Ecto neural progenitor cell (in vitro differentiated cells): ENCODE measurements at places on chromosomes 2 and 18.

DNA sequence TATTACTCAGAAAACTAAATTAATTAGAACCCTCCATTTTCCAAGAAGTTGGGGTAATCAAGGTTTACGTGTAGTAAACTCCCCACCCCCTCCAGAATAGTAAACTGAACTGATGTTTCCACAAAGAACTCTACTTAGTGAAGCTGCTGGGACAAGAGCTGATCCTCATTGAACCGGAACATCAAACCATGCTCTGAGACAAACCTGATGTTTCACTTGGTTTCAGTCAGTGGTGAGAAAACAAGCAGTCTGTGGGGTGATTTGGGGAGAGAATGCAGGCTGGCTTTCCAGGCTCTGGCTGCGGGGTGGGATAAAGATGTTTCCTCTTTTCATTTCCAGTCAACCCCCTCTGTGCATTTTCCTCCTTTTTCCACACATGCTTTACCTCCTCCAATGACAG is 38.2 kb downstream of the CELF4 start:
- no peak for DNase-seq

DNA sequence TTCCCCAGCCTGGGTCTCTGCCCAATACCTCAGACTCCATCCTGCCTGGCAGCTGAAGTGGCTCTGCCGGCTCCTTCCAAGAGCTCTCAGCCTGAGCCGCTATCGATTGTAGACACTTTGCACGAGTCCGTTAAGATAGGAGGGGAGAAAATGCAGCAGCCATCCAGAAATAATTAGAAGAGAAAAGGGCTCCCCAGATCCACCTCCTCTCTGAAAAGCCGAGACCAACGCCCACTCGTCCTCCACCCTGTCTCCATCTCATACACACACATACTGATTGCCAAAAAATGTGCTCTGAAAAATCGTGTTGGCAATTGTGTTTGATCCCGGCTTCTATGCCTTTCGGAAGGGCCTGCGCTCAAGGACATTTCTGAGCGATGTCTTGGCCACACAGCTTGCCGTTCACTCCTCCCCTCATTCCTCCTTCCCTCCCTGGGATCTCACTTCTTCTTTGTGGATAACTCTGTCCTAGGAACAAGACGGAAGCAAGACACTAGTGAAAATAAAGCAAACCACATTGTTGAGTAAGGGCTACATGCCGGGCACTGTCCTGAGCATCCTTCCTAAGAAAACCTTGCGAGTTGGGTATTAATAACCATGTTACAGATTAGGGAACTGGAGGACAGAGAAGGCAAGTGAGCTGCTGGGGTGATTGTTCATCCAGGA is 372.8 kb upstream of the MYT1L start:
- DNase-seq, result no peak

- DNase-seq, result peak; percentile 29
Measured at GRCh38 chr18:5961097-5961827, 65.9 kb upstream of the TMEM200C start.

DNA sequence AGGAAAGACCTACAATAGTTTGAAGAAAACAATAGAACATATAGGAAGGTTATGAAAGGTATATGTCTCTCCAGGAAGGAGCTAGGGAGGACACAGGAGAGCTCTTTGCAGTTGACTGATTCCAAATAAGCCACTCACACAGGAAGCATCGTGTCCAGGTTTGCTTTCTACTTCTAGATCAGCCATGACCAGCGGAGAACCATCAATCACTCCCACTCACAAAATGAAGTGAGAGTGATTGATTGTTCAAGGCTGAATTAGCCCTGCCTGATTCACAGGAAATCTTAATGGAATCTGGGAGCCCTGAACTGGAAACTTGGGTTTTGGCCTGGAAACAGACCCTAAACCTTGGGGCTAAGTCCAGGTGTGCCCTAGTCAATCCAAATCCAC is 1292.2 kb upstream of the ZEB2 start:
- no peak for DNase-seq

GRCh38 chr2:25215948-25216679 is 47.7 kb upstream of the POMC start:
- peak; percentile 83 for DNase-seq

GRCh38 chr2:223027442-223027841 is 24.5 kb upstream of the KCNE4 start:
- DNase-seq, result no peak

GRCh38 chr18:7237673-7238272 is 6.9 kb downstream of the LRRC30 start:
- no peak for DNase-seq

DNA sequence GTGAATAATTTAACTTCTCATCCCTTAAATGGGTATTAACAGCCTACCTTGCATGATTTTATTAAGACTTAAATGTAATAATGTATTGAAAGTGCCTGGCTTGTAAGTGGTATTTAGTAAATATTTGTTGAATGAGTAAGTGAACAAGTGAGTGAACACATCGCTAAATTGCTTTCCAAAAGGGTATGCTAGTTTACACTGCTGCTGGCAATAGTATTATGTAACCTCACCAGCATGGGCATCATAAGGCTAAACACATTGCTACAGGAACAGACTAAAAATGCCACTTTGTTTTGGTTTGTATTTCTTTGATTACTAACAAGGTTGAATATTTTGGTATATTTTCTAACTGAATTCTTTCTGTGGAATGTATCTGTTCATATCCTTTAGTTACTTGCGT is 9.8 kb downstream of the WDR43 start:
- no peak for DNase-seq

GRCh38 chr2:224885836-224886547 is 156.3 kb downstream of the DOCK10 start:
- DNase-seq, result no peak

- no peak for DNase-seq
Measured at GRCh38 chr18:9743200-9744016, 35.3 kb downstream of the RAB31 start.

DNA sequence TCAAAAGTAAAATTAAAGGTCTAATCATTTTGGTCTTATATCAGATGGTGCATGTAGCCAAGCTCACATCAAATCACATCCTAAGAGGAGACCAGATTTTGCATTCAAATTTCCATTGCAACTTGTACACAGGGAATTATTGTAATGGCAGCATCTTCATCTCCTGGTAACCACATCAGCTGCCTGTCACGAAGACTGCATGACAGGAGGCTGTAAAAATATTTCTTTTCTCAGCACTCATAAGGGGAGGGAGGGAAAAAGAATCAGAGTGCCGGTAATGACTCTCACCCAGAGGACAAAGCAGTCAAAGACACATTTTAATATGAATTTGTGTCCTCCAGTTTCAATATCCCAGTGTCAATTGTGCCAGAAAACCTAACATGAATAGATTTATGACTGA is 216.7 kb downstream of the TMEM163 start:
- DNase-seq, result no peak

DNA sequence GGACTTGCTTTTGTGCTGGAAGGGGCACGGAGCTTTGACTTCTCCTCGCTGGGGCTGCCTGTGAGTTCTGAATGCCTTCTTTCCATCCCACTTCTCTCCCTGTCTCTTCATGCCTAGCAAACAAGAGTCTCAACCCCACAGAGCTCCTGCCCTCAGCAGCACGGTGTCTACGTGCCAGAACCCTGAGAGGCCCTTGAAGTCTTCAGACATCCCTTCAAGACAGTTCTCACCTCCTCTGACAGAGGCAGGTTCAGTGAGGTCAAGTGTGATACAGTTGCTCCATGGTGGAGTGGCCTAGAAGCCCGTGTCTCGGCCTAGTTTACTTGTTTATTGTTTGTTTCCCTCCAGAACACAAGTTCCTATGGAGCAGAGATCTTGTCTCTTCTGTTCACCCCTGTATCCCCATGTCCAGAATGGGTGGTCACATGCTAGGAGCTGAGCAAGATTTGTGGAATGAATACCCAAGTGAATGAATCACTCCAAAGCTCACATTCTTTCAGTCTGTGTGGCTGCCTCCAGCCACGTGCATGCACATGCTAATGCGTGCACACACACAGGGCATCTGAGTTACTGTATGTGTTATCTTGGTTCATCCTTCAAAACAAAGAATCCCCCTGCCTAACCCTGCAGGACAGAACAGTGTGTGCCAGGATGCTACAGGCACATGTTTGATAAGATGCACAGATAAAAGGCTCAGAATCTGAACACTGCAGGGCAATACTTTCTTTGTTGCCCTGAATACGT is 391.6 kb downstream of the NBAS start:
- DNase-seq, result no peak

DNA sequence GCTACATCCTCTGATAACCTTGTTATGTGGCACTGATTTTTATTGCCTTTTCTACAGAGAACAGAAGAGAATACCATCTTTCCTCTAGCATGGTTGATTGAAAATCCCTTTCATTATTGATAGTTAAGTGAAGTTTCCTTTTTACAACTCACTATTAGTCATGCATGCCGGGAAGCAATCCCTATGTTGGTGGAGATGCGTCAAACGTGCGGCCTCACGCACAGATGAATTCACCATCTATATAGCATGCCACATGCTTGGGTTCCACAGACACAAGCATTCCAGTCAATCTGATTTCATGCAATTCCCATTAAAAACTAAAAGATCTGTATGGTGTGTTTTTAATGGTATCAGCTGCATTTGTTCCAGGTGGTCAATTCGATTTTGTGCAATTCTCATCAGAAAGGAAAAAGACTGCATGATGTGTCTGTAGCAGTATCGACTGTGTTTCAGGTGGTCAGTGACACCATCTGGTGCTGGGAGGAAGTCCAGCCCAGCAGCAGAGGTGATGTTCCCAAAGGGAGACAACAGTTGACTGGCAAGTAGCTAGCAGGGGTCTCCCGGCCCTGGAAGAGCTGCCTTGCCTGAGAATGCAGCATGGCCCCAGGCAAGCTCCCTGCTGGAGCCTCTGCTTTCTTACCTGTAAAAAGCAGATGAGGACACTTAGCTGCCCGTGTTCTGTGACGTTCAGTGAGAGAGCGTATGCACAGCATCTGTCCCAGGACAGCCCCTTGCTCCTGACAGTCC is 151.3 kb upstream of the NCK2 start:
- no peak for DNase-seq

DNA sequence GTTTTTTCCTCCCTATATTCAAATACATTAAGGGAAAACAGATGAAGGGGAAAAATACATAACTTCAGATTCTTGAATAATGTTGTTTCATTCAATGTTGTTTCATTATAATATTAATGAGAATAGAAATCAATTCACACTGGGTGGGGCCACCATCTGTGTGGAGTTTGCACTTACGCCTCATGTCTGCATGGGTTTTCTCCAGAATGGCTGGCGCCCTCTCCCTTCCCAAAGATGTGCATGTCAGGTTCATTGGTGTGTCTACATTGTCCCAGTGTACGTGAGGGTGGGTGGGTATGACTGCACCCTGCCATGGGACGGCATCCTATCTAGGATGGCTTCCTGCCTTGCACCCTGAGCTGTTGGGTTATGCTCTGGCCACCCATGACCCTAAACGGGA is 51.7 kb downstream of the COBLL1 start:
- no peak for DNase-seq

GRCh38 chr2:117071556-117072102 is 742.9 kb upstream of the DDX18 start:
- DNase-seq, result no peak

GRCh38 chr2:179172894-179173293 is 91.7 kb downstream of the SESTD1 start:
- no peak for DNase-seq

- no peak for DNase-seq
Measured at GRCh38 chr2:69132960-69133590, 120.1 kb downstream of the ANTXR1 start.

DNA sequence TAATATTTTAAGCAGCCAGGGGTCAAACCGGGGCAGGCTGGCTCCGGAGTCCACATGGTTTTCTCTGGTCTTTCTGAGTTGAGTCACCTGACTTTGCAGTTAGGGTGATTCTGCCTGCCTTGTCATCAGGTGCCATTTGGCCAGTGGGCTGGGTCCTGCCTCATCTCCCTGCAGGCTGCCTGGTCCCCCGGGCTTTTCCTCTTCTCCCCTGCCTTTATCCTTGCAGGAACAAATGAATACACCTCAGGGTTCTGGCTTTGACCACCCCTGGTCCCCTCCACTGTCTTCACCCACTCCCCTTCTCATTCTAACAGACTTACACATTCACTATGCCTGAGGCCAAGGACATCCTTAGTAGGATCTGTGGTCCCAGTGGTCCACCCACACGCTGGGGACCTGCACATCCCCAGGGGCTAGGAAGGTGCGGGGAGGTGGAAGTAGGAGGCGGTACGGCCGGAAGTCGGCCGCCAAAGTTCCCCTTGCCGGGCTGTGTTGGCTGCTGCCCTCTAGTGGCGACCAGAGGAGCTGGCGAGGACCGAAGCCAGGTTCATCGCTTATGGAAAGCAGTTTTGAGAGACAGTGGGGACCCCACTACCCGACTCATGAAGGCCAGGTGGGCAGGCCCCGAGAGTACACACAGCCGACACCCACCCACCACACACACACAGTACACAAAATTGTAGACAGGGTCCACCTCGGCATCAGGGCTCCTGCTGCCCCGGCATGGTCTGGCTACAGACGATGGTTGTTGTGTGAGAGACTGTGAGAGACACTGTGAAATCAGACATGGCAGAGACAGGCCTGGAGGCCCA is 6.3 kb upstream of the TEX261 start:
- DNase-seq, result peak; percentile 80

GRCh38 chr2:240286596-240286995 is 146.1 kb upstream of the OTOS start:
- DNase-seq, result no peak

DNA sequence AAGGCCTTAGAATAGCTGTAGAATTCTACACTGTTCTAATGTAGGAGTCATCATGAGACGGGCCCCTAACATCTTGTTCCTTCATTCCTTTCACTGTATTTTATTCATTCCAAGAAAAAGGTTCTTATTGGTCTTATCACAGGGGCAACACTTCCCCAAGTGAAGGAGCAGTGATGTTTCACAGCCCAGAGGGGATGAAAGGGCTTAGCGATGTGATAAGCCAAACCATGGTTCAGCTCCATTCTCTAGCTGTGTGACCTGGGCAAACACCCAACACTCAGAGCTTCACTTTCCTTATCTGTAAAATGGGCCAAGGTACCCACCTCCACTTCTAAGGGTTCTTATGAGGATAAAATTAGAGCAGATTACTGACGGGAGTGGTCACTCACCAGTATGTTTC is 25.4 kb upstream of the HS6ST1 start:
- DNase-seq, result no peak

- peak; percentile 21 for DNase-seq
Measured at GRCh38 chr18:9994701-9995235, 81.0 kb downstream of the VAPA start.

DNA sequence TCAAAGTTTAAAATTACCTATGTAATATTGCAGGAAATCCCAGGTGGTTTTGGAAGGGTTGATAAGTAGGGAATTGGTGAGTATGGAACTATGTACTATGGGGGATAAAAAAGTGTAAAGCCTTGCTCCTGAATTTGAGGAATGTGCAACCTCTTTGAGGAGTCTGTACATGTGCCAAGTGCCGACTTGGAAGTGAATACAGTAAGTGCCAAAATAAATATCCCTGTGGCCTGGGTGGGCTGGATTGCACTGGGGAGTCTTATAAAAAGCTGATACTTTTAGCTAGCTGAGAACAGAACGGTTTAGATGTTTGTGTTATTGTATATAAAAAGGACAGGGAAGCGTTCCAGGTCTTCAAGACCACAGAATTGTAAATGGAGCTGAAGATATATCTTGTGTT is 317.1 kb upstream of the LRRTM1 start:
- DNase-seq, result no peak
